ENCODE measurements at places on chromosomes 12 and 14.

- DNase-seq, result no peak
These were observed 10.8 kb downstream of the CRACR2A start for GRCh38 chr12:3741882-3742672.

GRCh38 chr12:125683748-125684381, 618.6 kb downstream of the AACS start:
- DNase-seq, result peak; percentile 68

GRCh38 chr14:70920608-70921007, 13.3 kb downstream of the PCNX1 start:
- DNase-seq, result no peak

- peak; percentile 81 for DNase-seq
These were observed 22.0 kb upstream of the NUDT14 start for GRCh38 chr14:105203057-105203531.

- DNase-seq, result no peak
These were observed 40.6 kb downstream of the SSH1 start for GRCh38 chr12:108816652-108817335.

DNA sequence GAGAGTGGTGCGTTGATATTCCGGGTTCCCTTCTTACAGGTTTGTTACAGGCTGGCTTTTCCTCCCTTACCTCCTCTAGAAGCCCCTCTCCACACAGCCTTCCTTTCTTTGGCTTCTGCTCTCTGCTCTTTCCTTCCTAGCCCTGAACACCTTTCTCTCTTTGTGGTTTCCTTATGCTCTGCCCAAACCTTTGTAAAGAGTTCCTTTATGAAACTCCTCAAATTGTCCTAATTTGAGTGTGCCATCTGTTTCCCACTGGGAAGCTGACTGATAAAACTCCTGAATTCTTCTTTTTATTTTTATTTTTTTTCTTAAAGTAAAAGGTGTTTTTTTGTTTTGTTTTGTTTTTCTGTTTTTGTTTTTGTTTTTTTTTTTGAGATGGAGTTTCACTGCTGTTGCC, 60.1 kb upstream of the OTX2 start:
- DNase-seq, result no peak

GRCh38 chr12:120361506-120362208, 7.3 kb downstream of the MSI1 start:
- no peak for DNase-seq

GRCh38 chr12:76123259-76124212, 39.1 kb upstream of the NAP1L1 start:
- DNase-seq, result no peak

- DNase-seq, result no peak
These were observed 71.0 kb downstream of the KTN1 start for GRCh38 chr14:55650992-55651391.

DNA sequence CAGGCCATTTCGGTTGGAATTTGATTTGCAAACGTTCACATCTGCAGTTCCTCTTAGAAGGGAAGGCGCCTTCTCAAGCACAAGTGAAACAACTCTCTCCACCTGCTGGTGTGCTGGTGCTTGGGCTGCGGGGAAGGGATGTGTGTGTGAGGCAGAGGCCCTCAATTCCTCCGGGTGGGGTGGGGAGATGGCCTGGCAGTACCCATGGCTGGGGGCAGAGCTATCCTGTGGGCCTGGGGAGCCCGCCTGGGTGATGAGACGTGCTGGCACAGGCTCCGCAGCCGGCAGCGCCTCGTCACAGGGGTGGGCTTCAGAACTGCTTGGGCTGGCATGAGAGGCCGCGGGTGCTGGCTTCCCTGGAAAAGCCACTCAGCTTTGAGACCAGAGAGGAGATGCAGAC, 28.9 kb upstream of the TDRD9 start:
- no peak for DNase-seq

- peak; percentile 89 for DNase-seq
These were observed 874 bp downstream of the ISCU start for GRCh38 chr12:108563136-108563803.

GRCh38 chr12:112798048-112798760, 6.7 kb downstream of the RPH3A start:
- no peak for DNase-seq

GRCh38 chr14:64663174-64663573, 41.0 kb upstream of the PLEKHG3 start:
- DNase-seq, result no peak

DNA sequence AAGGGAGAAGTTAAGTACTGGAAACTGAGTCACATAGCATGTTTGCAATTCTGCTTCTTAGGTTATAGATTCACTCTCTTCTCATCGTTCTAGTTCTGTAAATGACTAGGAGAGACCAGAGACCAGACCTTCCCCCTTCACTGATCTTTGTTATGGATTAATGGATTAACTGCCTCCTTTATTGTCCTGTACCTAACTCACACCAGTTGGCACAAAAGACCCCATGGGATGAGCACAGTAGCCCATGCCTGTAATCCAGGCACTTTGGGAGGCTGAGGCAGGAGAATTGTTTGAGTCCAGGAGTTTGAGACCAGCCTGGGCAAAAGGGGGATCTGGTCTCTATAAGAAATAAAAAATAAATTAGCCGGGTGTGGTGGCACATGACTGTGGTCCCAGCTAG, 20.8 kb downstream of the BCAT1 start:
- DNase-seq, result no peak

DNA sequence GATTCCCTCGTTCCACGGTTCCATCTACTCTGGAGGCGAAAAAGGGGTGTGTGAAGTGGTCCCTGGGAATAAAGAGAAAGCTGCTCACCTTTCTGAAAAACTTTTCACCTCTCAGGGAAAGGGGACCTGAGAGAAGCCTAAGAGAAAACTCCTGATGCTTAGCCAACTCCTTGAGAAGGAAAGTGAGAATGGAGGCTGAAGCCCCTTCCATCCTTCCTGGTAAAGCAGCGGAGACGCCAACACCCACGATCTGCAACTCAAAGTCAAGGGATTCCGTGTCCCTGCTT, 110.0 kb downstream of the ARF6 start:
- no peak for DNase-seq

DNA sequence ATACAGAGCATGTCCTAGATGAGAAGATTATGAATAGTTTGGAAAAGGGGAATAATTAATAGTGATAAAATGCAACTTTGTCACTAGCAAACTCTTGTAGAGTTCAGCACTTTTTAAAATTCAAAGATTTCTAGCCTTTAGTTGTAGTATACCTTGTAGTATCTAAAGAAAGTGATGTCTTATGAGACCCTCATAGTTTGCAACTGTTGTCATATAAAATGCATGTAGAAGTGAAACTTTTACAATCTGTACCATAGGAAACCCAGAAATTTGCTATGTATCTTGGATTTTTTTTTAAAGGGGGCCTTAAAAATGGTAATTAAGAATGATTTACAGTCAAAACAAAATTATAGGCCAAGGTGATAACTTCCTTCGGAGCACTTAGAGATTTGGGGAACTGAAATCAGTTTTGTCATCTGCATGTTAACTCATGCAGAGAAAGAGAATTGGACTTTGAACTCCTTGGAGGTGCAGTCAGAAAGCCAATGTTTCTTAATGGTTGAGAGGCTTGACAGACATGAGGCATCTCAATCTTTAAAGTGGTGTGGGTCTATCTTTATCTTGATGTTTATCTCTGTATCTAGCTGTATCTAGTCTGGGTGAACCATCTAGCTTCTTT, 1.3 kb downstream of the LRRK2 start:
- no peak for DNase-seq

GRCh38 chr14:33332497-33332896, 393.8 kb downstream of the NPAS3 start:
- no peak for DNase-seq

GRCh38 chr12:106106061-106106566, 32.6 kb downstream of the NUAK1 start:
- DNase-seq, result no peak

- no peak for DNase-seq
These were observed 11.1 kb upstream of the PIP4K2C start for GRCh38 chr12:57579677-57580465.

DNA sequence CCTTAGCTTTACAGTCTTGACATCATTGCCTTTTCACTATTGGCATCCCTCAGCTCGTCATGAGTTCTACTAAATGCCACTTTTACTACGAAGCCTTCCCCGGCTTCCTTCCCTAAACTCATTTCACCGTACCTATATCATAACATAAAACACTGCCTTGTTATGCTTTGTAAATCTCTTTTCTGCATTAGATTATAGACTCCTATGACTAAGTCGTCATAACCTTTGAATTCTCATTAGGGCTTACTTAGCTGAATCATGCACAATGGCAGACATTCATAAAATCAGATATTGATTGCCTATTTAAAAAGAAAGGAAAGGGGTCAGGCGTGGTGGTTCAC, 21.0 kb downstream of the BTG1 start:
- no peak for DNase-seq

Data from activated T-cell treated with anti-CD3 and anti-CD28 coated beads, Interleukin-2, amount 50 U/mL, for 48 hours (primary cell).